ENCODE measurements at places on chromosomes 12 and 14.

- no peak for DNase-seq
Observed at GRCh38 chr12:75823475-75823874, 208.1 kb downstream of the PHLDA1 start.

- peak; percentile 73 for DNase-seq
Observed at GRCh38 chr14:105419195-105420091, at the start of gene MTA1. Gene MTA1, plus strand, starts transcription at chr14:105419827. Its CDS starts 209 bp downstream, at chr14:105420036.

- DNase-seq: no peak
Observed at GRCh38 chr12:104630230-104630670, 173.5 kb downstream of the CHST11 start.

GRCh38 chr14:104192146-104192882 is 53.9 kb downstream of the KIF26A start:
- no peak for DNase-seq

DNA sequence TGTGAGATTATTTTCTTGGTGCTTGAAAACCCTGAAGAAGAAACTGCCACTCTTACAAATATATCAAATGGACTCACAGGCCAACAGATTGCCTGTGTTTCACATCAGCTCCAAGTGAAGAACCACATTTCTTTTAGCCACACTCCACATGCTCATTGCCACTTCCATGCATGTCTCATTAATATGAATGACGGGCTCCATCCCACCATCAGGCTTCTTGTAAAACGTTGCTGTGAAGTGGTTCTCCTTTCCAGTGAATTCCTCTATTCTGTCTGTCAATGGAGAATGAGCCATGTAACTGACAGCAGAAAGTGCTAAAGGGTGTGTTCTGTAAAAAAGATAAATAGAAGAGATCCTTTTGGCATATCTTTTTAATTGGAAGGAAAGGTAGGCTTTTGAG is 188.2 kb upstream of the RMST start:
- no peak for DNase-seq

DNA sequence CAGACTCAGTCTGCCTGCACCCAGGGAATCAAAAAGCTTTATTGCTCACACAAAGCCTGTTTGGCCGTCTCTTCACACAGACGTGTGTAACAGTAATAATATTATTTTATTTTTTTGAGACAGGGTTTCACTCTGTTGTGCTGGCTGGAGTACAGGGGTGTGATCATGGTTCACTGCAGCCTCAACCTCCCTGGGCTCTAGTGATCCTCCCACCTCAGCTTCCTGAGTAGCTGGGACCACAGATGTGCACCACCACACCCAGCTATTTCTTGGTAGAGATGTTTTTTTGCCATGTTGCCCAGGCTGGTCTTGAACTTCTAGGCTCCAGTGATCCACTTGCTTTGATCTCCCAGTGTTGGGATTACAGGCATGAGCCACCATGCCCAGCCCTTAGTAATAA is 88.4 kb upstream of the DCD start:
- no peak for DNase-seq

DNA sequence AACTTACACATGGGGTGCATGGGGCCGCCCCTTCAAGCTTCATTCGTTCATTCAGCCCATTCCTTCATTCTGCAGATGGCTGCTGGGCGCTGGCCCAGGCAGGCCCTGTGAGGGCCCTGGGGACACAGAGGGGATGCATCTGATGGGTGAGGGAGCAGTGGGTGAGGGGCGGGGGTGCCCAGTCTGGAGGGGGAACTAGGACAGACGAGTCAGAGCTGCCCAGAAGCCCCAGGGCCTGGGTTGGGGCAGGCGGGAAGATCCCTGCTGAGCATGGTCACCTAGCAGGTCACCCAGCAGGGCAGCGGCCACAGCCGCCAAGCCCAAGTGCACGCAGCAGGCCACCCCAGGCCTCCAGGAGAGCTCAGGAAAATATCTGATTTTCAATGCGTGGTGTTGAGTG is 14.1 kb downstream of the TRMT61A start:
- no peak for DNase-seq

DNA sequence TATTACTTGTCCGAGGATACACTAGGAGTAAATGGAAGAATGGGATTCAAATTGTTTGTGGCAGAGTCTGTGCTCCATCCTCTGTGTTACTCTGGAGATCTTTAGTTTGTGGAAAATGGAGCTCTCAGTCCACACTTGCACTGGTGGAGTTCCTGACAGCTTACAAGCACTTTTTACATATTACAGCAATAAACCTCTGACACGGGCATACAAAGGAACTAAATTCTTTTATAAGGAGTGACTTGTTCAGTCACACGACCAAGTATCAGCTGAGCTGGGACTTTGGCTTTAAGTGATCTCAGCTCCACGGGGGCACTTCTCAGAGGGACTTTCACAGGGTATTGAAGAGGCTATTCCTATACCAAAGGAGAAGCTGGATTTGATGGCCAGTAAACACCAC is 417.5 kb downstream of the LRIG3 start:
- DNase-seq: no peak

DNA sequence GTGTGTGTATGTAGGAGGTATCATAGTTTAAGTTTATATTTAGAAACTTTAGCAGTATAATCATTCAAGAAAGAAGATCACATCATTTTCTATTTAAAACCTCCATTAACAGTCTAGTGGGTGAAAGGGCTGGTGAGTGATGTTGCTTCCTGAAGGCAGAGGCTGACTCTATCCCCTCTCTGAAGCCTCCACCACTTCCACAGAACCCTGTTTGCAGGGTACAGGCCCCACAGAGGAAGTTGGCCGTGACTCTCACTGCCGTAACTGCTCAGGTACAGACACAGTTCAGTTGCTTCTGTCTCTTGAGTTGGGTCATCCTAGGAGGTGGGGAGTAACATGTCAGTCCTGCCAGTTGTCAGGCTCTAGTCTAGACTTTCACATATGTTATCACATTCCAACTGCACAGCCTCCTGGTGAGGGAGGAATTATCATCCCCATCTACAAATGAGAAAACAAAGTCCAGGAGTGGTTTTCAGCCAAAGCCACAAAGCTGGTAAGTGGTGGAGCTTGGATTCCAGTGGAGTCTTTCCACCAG is 31.5 kb downstream of the CFL2 start:
- DNase-seq: no peak

- peak; percentile 43 for DNase-seq
Observed at GRCh38 chr12:2124466-2125023, 71.8 kb downstream of the CACNA1C start.

- DNase-seq: no peak
Observed at GRCh38 chr14:85165094-85165493, 364.9 kb upstream of the FLRT2 start.

- DNase-seq: no peak
Observed at GRCh38 chr12:59230334-59230733, 310.0 kb upstream of the LRIG3 start.

GRCh38 chr12:60195483-60195882 is 599.7 kb downstream of the SLC16A7 start:
- DNase-seq: no peak

- no peak for DNase-seq
Observed at GRCh38 chr14:77008541-77008940, 20.0 kb downstream of the IRF2BPL start.

GRCh38 chr12:52662918-52663229 is 10.9 kb upstream of the KRT2 start:
- no peak for DNase-seq

GRCh38 chr12:70828351-70828750 is 92.2 kb downstream of the PTPRR start:
- DNase-seq: no peak

DNA sequence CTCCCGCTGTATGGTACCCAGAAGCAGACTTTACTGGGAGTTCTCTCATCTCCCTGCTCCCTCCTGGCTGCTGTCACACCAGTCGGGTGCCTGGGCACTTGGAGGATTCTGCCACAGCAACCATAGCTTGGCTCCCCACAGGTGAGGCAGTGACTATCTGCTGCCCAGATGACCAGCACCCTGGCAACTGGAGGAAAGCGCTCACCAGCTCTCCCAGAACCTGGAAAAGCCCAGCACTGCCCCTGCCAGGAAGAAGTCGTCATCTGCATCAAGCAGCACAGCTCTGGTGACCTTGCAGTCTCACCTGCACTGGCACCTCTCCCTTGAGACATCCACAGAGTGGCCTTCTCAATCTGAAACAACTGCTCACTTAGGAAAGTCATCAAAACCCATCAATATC is 31.9 kb upstream of the TC2N start:
- DNase-seq: no peak

GRCh38 chr14:35138585-35138984 is 16.2 kb downstream of the PRORP start:
- DNase-seq: no peak

GRCh38 chr12:78579846-78580245 is 284.7 kb upstream of the SYT1 start:
- DNase-seq: no peak

DNA sequence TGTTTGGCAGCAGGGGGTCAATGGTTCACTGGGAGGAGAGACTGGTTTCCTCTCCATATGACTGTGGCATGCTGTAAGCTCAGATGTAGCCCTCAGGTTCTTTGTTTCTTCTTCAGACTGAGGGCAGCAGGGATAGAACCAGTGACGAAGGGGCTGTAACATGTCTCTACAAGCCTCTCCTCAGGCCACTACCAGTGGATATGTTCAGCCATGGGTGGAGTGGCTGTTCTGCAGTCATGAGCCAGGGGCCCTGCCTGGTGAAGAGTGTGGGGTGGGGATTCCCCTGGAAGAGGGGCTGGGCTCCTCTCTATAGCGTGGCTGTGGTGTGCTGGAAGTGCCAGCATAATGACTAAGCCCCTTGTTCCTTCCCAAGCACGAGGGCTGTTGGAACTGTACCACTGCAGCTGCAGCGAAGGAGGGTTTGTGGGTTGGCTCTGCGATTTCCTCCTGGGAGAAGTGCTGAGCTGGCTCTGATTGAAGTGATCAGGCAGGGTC is 55.8 kb downstream of the CMAS start:
- DNase-seq: no peak

All from Peyer's patch (tissue), 4 donors.